ENCODE measurements at places on chromosomes 7 and 10.

DNA sequence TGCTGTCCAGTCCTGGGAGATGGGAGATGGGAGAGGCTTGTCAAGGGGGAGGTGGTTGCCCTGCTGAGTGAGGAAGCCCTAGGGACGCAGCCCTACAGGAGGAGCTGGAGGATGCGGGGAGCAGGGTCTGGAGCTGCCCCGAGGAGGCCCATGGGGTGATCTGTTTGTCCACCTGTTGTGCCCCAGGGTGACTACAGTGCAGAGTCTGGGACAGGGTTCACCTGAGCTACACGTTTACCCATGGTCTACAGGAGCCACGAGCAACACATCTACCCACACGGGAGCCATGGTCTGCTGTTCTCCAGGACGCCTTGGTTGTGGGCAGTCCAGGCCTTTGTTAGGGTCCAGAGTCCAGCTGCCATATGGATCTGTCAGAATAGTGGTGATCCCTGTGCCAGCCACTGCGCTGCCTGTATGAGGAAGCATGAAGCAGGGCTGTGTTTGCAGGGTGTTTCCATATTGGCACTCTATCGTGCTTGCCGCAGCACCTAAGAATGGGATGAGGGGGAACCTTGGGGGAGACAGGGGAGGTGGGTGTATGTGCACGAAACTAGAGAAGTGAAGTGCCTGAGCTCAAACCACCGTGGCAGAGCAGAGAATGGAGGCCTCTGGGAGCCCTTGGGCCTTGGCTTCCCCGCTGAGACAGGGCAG lies 23.7 kb downstream of the ZNF775 start:
- DNase-seq: no peak

GRCh38 chr7:116227678-116228239 lies 17.4 kb downstream of the TES start:
- peak; percentile 42 for DNase-seq

DNA sequence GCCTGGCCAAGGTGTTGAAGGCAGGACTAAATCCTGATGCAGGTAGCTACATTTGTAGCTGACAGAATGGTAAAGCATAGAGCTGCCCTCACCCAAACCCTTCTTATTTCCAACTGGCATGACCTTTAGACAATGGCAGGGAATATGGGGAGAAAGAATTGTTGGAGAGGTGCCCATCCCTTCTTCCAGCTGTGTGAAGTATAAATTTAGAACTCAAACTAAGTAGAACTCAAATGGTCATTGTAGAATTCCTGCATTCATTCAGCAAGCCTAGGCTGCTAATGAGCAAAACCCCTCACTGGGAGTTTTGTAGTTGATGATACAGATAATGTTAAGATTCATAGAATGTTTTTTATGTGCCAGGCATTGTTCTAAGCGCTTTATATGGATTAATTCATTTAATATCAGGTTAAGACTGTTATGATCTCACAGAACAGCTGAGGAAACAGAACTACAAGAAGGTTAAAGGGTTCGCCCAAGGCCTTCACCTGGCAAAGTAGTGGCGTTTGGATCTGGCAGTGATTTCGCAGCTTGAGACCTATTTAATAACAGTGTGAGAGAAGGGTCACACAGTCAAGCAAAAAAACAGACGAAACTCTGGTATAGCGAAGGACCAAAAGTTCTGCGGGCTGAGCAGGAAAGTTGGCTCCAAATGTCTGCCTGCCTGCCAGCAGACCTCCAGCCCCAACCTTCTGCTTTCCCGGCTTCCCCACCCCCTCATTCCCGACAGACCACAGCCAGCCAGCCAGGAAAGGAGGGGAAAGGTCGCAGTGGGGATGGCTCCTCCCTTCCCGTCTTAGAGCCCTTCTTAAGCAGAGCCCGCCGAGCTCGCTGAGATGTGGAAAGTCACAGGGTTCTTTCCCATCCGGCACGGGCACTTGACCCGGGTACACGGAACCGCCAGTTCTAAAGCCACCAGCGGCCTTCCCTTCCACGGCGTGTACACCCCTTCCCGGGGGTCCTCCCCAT lies 1.6 kb upstream of the HILPDA start:
- peak; percentile 4 for DNase-seq

DNA sequence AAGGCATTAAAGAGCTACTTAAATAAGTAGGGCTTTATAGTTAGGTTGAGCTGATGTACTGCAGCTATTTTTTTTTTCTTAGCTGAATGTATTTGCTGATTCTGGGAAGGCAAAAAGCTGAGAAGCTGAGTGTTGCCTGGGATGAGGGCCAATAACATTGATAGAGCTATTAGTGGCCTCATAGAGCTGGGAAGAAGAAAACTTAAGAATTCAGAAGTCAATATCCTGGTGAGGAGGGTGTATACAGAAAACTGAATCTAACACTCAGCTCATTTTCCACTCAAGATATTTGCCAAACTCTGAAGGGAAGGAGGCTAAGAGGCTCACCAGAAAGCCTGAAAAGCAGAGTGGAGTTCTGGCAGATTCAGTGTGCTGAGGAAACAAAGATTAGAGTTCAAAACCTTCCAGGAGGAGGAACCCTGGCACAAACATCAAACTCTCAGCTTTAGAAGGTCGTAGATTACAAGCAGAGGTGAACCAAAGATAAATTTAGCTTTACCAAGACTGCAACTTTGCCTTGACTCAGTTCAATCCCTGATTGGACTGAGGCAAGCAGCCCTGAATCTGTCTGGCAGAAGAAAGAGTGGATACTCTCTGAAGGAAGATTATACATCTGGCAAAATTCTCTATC lies 11.3 kb downstream of the PPP1R3C start:
- DNase-seq: no peak

- no peak for DNase-seq
Observed at GRCh38 chr7:101998029-101998905, 180.8 kb downstream of the CUX1 start.

DNA sequence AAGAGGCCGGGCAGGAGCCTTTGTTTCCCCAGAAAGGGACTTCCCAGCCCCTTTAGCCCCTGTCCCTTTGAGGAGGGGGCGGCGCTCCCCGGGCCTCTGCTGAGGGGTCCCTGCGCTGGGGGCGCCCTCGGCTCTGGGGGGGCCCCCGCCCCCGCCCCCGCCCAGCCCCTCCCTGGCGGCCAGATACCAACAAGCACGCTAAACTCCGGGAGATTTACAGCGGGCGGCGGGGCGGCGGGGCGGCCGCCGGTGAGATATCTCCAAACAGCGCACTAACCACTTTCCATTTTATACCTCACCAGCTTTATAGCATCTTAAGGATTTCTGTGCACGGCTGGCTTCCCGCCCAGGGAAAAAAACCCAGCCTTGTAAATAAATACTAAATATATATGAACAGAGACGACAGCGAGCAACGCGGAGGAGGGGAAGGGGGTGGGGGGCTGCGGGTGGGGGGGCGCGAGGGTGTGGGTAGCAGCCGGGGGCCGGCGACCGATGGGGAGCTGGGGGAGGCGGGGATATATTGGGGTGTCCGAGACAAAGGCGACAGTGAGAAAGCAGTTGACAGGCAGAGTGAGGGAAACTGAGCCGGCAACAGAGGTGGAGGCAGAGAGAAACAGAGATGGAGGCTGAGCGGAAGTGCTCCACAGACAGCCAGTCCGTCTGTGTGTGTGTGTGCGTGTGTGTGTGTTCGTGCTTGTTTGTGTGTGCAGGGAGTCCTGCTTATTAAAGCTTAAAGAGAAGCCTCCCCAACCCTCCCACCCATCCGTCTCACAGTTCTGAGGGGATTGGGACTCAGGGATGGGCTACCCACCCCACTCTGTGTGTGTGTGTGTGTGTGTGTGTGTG lies 85.8 kb downstream of the HIF1AN start:
- DNase-seq: no peak

DNA sequence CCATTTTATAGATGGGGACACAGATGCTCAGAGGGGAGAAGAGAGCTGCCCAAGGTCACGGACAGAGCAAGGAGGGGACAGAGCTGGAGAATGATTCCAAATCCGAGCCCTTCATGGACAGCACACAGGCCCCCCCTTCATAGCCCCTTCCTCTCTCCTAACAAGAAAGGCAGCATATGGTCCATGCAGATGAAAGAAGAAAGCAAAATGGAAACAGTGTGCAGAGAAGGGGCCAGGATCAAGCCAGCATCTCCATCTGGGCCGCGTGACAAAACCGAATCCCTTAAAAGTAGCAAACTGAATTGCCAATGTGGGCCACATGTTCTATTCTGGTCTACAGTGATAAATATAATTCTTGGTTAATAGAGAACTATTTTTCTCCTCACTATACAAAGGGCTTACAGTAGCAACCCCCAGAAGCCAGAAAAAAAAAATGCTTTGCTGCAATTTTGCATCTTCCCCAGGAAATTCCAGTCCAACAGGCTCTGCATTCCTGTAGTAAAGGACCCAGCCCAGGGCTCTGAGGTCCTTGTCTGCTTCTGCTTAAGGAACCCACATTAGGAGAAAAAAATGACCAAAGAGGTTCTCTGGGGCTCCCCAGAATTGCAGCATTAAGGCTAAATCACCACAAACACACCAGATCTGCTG lies 7.8 kb downstream of the CPXM2 start:
- DNase-seq: no peak

DNA sequence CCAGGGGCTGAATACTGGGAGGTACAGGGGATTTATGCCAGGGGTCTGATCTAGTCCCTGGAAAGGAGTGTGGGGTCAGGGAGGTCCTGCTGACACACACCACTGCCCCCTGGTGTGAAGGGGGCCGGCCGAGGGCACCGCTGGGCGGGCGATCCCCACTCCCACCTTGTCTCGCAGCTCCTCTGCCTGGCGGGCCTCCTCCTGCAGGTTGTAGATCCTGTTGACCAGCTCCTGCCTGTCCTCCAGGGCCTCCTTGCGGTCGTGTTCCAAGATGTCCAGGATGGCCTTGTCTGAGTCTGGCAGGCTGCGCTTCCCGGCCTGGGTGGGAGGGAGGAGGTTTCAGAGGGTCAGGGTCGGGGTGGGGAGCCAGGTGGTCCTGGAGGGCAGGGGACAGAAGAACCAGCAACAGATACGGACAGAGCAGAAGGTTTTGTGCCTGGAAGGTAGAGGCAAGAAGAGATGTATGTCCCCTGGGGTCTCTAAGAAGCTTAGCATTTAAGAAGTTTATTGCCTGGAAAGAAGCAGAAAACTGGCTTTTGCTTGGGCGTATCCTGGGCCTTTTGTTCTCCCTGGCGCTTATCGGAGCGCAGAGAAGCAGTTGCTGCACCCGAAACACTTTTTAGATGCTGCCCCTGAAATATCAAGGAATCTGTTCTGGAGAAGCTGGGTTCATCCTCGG lies 94.5 kb upstream of the GNA12 start:
- no peak for DNase-seq

DNA sequence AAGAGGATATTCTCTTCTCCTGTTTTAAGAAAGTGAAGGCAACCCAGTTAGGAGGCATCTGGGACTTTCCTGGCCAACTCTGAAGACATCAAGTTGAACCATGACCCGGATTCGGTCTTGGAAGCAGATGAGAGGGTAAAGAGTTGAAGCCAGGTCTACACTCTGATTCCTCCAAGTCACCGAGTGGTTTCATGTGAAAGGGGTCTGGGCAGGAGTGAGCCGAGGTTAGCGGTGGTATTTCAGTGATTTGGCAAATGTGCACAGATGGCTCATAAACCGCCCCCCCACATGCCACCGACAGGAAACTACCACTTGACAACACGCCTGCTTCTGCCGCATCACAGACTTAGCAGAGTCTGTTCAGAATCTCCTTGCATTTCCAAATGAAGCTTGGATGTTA lies 11.4 kb upstream of the REPIN1 start:
- no peak for DNase-seq

DNA sequence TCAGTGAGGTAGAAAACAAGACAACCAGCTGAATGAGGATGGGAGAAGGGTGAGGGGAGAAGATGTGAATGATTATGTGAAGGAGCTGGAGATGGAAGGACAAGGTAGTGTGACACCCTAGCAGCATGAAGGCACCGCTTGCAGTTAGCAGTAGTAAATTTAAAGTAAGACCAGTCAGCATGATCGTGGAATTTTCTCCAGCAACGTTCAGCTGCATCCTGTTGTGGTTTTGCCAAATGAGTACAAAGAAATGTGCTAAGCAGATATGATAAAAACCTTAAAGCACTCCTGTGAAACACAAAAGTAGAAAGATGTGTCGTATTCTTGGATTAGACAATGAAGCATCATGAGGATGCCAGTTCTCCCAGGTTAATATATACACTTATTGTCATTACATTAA lies 34.1 kb upstream of the IFRD1 start:
- no peak for DNase-seq

DNA sequence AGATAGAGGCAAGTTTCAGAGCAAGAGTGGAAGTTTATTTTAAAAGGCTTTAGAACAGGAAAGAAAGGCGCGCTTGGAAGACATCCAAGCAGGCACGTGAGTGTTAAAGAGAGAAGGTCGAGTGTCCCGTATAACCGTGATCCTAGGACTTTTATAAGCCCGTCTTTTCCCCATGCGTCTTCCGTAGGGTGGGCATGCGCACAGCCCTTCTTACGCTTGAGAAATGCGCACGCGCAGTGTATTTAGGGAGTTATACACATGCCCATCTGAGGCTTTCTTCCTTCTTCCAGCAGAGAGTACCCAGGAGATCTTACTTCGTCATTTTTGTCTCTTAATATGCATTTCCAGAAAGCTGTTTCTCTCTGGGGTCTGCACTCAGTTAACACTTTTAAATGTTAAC lies 52.4 kb downstream of the CALD1 start:
- no peak for DNase-seq

DNA sequence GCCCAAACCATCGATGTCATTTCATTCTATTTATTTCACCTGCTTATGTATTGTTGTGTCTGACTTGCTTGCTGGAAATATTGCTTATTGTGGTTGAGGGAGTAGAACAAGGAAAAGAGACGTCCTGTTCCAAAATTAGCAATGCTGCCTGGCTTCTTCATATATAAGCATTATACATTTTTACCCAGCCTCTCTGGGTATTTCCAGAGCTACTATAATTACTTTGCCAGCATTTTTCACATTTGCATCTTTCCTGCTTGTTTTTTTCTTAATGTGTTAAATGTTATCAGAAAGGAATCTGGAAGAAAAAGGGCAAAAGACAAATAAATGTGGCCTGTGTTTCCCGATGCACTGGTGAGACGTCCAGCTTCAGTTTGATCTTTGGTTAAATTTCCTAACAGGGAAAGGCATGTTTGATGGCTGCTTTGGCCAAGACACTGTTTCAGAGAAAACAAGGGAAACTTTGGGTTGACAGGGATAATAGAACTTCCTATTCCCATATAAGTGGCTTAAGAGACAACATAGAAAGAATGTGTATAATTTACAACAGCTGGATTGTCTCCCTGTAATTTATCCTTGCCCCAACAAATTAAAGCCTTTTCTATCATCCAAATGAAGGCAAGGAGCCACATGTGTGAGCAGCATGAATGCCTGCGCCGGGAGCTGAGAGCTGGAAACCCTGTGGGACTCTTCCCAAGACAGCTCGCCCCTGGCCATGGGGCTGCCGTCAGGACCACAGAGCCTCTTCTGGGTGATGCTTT lies 671.1 kb upstream of the CELF2 start:
- no peak for DNase-seq
